ENCODE measurements at places on chromosomes 4 and X.
A peak's percentile ranks its signal among the peaks of the same experiment; 100 is the strongest.

DNA sequence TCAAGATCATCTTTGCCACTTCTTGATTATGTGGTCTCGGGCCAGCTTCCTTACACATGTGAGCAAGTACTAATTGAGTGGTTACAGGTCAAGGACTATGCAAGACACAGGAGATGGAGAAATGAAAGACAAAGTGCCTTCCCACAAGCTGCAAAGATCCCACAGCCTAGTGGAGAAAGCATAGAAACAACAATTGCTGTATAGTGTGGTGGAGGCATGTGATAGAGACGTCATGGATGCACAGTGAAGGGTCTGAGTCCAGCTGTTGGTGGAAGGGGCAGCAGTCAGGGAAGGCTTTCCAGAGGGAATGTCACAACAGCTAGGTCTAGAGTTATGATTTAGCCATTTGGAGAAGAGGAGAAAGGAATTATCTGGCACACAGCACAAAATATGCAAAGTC, 210.6 kb downstream of the KDR start:
- DNase-seq, result no peak

DNA sequence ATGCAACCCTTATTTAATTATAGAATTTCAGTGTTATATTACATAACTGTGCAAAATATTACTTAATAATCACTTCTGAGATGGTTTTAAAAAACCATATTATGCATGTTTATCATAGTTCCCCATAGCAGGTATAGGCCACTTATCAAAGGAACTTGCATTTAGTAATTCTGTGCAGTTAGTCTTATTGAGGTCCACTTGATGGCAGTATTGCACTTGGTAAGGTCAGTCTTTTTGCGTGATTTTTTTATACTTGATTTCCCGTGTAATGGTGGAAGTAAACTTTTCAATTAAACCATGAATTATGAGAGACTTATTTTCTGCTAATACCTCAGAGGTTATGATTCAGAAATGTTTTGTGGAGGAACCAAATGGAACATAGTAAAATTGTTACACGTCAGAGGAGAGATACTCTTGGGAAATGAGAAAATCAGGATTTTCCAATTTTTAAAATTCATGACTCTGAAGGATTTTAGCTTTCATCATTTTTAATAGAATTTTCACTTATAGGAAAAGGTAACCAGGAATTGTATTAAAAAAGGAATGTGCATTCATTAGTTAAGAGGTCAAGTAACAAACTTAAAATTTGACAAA, 230.0 kb downstream of the CCSER1 start:
- no peak for DNase-seq

GRCh38 chrX:46903458-46904242, 8.6 kb upstream of the JADE3 start:
- DNase-seq, result peak; percentile 29

DNA sequence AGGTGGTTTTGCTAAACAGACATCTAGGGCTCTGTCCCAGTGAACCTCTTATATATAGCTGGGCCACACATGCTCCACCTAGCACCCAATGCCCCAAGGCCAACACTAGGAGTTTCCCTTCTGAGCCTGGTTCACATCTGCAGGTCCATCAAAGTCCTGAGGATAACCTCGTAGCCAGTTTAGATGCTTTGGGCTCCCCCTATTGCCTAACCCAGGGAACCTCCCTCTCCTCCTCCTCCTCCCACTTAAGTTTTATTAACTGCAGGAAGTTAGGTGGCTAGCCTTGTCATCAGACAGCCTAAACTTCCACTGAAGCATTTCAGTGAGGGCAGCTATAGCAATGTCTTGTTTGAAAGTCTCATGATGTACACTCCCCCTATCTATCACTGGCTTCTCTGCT, 88.0 kb downstream of the GUCY2F start:
- no peak for DNase-seq

DNA sequence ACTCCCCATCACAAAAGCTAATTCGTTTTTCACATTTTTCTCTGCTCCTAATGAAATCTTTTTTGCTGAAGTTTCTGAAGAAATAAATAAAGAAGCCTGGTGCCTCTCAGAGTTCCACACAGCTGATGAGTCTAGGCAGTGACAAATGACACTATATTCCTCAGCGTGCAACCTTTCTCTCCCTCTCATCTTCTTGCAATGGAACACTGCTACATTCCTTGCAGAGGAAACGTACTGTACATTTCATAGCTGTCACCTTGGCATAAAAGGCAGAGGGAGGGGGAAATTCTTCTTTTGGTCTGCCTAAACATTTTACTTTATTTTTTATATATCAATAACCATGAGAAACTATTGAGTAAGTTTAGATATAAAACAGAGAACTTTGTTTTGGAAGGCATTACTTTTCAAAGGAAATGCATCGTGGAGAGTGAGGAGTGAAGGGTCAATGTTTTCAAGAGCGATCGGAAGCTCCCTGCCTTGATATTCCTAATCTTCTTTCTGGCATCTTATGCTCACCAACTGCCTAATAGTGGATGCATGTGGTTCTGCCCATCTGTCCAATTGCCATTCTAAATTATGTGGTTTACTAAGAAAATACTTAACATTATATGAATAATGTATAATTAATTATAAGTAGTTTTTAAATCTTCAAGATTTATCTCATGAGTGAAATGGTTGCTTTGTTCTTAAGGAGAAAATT, 29.4 kb downstream of the SNCA start:
- DNase-seq, result no peak

Data from T follicular helper cell (primary cell).